Caki2 (cell line): ENCODE measurements at places on chromosomes 4 and X. TPM values are rescaled to one million over a fixed set of nuclear protein-coding genes. Genes with fewer than 3 reads are reported as not detected.

The DMRTC1B gene
- total RNA-seq, result not detected in 2 replicates

- no peak for DNase-seq
Observed at GRCh38 chr4:39526765-39527295, 409 bp downstream of the UGDH start.

DNA sequence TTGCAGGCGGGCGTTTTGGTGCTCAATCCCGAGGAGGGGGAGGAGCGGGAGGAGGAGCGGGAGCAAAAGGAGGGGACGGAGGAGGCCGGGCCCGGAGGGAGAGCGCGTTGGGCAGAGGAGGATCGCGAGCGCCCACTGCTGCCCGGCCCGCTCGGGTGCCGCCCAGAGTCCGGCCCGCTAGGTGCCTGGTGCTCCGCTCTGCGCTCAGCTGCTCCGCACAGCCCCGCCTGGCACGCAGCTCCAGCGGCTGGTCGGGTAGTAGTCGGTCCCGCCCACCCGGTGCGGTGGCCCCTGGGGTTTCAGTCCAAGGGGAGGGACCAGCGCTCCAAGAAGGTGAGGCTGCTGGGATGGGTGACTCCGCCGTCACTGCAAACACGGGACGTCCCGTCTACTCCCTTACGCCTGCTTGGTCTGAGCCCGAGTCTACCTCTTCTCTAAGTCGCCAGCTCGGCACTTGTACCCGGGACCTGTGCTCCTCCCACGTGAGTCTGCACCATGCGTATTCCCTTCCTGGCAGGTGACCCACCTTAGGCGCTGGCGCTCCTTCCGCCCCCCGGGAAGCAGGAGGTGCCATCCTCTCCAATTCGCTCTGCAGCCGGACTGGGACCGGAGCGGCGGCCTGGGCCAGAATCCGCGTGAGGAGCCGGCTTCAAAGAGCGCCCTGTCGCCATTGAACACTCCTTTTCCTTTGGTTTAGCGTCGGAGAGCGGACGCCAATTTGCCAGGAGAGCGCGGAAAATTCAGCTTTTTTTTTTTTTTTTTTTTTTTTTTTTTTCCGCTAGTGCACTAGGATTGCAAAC, 405 bp upstream of the HS3ST1 start:
- DNase-seq, result peak; percentile 93

The ZGRF1 gene
- total RNA-seq, result 3.6 and 5.4 TPM in 2 replicates
